ENCODE measurements at places on chromosomes 3 and 15.

GRCh38 chr15:66644000-66644787 is 57.8 kb upstream of the SMAD6 start:
- no peak for DNase-seq

GRCh38 chr15:24858737-24859601 is 95.8 kb upstream of the SNRPN start:
- no peak for DNase-seq

GRCh38 chr3:120113128-120114116 is 19.2 kb upstream of the GSK3B start:
- no peak for DNase-seq

- DNase-seq = no peak
Observed at GRCh38 chr3:41673650-41674049, 288.3 kb downstream of the ULK4 start.

DNA sequence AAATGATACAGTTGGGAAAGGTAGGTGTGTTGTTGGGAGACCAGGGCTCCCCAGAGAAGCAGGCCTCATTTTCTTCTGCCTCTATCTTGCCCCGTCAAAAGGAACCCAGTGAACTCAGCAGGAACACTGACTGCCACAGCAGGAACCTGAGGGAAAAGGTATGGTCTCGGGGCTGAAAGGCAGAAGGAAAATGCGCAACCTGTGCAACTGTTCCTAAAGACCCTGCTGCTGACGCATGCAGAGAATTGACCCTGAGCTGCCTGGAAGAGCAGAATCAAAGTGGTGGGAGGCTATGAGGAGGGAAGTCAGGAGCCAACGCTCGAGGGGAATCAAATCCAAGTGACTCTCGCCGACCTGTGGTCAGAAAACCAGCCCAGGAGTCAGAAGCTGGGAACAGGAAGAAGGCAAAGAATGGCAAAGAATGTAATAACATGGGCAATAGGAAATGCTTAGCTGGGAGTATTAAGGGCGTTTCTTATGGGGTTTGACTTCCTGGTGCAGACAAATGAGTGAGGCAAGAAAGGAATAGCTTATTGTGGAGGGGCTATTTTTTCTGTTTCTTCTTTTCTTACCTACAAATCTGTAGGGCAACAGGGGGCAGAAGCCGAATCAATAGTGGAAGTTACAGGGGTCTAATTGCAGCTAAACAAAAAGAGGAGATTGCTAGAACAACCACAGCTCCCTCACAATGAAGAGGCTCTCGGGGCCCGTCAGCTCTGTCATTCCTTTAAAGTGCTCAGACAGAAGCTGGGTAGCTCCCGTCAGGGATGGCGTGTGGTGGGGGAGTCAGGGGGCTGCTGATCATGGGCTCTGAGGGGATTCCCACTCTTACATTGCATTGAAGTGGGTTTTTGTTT is 65.4 kb upstream of the DLG1 start:
- no peak for DNase-seq
